ENCODE measurements at places on chromosomes 5 and 9.
A peak's percentile ranks its signal among the peaks of the same experiment; 100 is the strongest.

GRCh38 chr9:73076970-73077369 is 74.7 kb upstream of the ANXA1 start:
- no peak for DNase-seq

- DNase-seq: no peak
Observed at GRCh38 chr5:133665571-133665970, 53.2 kb upstream of the FSTL4 start.

- no peak for DNase-seq
Observed at GRCh38 chr5:11302663-11303062, 541.6 kb upstream of the DAP start.

DNA sequence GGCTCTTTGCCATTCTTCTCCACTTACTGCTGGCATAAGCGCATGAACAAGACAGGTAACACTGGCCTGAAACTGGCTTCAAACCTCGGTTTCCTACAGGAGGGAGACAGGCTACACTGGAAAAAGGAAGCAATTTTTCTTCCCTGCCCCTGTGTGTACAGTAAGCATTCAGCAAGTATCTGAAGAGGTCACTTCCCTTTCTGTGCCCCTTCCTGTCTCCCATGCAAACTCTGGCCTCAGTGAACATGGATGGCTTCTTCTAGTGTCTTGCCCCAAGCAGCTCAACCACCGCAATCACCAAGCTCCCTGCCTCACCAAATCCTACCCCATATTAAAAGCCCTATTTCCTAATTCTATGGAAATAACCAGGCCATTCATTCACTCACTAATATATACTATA is 42.4 kb downstream of the SERINC5 start:
- DNase-seq: no peak

- no peak for DNase-seq
Observed at GRCh38 chr5:55276771-55277170, 30.7 kb downstream of the DHX29 start.

- no peak for DNase-seq
Observed at GRCh38 chr5:75964008-75964407, 119.2 kb upstream of the SV2C start.

DNA sequence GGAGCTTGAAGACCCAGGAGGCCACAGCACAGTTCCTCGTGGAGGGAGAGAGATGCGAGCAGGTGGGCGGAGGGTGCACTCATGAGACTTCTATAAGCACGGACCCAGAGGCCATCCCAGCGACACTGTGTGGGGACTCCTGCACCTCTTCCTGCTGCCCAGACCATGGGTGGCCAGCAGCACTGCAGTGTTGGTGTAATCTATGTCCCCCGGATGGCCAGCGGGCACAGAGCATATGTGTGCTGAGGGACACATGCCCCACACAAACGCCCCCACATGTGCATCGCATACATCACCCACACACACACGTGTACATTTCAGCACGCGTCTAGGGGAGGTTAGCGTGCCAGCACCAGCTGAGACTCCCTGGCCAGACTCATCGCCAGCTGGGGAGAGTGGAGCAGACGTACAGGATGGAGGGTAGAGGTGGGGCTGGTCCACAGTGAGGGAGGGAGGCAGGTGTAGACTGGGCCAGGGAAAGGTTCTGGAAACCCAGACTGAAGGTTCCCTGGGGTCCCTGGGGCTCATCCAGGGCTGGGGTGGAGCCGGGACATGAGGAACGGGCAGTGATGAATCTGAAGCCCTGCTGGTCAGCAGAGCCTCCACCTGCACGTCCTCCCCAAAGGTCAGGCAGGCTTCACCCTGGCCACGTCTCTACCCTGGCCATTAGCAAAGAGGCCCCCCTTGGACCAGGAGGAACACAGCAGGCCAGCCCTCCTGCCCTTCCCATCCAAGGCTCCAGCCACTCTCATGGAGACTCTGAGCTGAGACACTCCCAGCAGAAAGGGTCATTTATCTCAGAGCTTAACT is 27.6 kb downstream of the ADAMTS2 start:
- no peak for DNase-seq

- DNase-seq: no peak
Observed at GRCh38 chr9:21615446-21615845, 133.3 kb upstream of the IFNE start.

DNA sequence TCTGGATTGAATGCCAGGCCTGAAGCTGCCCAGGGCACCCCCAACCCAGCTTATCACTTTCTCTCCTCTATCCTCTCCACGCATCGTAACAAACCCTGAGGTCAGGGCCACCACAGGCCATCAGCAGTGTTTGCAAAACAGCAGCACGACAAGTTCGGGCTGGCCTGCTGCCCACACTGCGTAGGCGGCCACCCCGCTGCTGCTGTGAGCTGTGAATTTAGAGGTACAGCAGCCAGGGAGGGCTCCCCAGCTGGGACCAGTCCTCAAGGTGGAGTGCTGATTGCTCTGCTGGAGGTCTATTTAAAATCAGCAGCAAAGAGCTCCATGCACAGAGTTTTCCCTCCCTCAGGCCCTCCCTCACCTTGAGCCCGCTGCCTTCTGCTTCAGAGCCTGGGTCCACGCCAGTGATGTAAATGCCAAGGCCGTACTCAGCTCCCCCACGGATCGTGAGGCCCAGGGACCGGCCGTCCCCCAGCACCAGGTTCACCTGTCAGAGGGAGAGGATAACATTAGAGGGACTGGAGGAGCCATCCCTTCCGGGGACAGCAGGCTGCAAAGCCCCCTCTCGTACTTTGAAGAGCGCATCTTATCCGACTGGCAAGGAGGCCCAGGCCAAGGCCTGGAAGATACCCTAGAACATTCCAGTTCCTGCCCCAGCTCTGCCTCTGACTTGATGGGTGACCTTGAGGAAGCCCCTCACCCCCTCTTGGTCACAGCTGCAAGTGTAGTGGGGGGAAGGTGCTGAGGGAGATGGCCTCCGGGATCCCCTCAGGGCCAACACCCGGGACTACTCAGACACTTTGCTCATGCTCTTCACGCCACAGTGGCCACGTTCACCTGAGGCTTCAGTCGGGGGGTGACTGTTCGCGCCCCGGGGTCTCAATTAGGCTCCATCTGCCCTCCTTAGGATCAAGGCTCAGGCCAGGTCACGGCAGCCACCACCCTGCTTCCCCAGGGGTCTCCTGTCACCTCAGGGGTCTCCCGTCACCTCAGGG is 39.1 kb downstream of the WHRN start:
- DNase-seq: peak; percentile 36

- DNase-seq: no peak
Observed at GRCh38 chr5:67176936-67177335, 19.7 kb downstream of the CD180 start.

GRCh38 chr9:112605963-112606699 is 111.8 kb downstream of the INIP start:
- DNase-seq: no peak

- no peak for DNase-seq
Observed at GRCh38 chr9:121485623-121486022, 14.0 kb downstream of the GGTA1 start.

DNA sequence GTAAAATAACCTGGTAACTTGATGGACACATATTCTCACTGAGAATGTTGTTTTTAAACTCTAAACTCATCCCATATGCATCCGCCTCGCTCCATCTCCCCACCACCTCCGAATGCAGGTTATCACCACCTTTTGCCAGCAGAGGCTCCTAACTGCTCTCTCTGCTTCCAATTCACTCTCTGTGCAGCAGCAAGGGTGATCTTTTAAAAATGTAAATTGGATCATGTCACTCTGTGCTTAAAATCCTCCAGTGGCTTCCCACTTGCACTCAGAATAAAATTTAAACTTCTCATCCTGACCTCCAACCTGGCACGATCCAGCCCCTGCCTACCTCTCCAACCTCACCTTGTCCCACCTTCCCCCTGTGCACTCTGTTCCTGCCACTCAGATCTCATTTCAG is 317.2 kb downstream of the ZSWIM6 start:
- no peak for DNase-seq

GRCh38 chr9:13665418-13666066 is 386.1 kb upstream of the MPDZ start:
- DNase-seq: no peak

GRCh38 chr5:25891691-25892090 is 1146.7 kb downstream of the CDH9 start:
- DNase-seq: no peak

DNA sequence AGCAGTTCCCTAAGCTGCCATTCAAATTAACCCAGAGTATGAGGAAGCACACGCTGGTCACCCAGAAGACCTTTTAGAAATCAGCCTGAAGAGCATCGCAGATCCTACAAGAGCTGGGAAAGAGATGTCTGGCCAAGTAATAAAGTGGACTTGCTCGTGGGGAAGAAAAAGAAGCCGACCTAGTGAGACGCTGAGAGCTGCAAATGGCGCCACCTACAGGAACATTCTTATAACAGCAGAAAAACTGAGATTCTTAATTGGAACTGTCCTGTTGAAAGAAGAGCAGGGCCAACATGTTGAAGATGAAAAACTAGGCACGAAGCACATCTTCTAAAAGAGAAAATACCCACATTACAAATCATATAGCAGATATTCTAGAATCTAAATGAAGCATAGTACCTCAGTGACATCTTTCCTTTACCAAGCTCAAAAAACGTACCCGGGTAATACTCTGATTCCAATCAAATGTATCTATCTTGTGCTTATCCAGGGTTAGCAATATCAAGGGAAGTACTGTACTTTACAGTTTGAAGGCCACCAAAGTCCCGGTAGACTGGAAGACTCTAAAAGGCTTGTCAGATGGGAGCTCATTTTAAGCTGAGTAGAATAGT is 3.9 kb upstream of the GNAQ start:
- peak; percentile 53 for DNase-seq

DNA sequence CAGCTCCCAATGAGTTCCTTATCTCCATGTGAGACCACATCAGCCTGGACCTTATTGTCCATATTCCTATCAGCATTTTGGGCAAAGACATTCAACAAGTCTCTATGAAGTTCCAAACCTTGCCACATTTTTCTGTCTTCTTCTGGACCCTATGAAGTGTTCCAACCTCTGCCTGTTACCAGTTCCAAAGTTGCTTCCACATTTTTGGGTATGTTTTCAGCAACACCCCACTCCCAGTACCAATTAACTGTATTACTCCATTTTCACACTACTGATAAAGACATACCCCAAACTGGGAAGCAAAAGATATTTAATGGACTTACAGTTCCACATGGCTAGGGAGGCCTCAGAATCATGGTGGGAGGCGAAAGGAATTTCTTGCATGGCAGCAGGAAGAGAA is 548.5 kb downstream of the CHSY3 start:
- no peak for DNase-seq

GRCh38 chr5:17364987-17365810 is 132.8 kb upstream of the TAF11L2 start:
- no peak for DNase-seq

- DNase-seq: no peak
Observed at GRCh38 chr9:82022121-82022520, 33.5 kb downstream of the SPATA31D1 start.

DNA sequence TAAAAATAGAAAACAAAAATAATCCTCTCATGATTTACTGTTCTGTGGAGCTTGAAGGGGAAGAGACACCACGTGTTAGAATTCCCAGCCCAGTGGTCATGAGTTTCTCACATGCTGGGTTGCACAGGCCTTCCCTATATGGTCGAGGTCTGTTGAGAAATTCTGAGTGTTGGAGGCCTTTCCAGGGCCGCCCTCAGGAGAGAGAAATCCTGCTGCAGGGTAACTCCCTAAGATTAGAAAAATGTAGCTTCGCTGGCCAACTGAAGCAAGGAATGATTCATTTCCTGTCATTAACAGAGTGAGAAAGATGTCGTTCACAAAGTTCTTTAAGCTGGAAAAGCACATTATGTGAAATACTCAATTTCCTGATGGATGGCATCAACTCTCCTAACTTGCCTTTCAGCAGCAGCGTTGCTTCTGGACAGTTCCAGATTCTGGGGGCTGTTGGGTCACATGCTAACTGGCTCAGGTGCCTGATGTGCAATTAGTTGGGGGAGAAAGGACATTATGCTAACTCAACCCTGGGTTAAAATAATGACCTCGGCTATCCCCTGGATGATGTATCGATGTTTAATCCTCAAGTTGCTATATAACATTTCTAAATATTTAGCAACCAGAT is 104.8 kb upstream of the CD180 start:
- DNase-seq: no peak

DNA sequence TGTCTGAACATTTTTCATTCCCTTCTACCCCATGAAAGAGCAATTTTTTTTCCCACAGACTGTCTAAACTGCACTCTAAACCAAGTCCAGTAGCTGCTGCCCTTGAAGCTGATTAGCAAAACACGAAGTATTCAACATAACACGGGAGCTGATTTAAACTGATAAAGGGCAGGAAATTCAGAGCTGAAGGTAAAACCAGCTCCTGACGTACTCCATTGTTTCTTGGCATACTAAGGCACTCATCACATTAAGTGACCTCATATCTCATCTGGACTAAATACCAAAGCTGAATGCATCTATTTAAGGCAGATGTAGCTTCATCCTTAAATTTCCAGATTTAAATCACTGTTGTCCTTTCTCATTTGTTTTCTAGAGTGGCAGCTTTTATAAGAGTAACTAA is 12.0 kb downstream of the GDF9 start:
- no peak for DNase-seq

DNA sequence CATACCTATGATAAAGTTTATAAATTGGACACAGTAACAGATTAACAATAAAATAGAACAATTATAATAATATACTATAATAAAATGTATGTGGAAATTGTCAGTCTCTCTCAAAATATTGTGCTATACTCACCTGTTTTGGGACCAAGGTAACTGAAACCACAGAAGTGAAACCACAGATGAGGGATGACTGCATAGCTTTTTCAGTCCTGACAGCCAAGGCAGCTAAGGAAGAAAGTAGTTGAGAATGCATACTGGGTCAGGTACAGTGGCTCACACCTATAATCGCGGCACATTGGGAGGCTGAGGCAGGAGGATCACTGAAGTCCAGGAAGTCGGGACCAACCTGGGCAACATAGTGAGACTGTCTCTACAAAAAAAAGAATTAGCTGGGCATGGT is 8.9 kb downstream of the SRP19 start:
- no peak for DNase-seq

- DNase-seq: no peak
Observed at GRCh38 chr9:4417578-4418325, 72.5 kb upstream of the SLC1A1 start.

DNA sequence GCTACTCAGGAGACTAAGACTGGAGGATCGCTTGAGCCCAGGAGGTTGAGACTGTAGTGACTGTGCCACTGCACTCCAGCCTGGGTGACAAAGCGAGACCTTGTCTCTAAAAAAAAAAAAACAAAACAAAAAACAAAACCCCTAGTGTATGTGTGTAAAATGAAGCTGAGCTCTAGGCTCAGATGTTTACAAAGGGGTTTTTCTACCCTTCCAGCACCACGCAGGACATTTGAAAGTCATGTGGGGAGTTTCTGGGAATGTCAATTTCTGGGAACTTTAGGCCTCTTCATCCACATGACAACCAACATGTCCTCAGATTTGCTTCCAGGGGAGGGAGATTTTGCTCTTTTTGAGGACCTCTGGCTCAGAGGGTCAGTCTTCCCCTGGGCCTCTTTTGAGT is 42.4 kb upstream of the AIF1L start:
- DNase-seq: no peak

GRCh38 chr5:132209131-132209530 is 18.5 kb downstream of the P4HA2 start:
- DNase-seq: no peak

GRCh38 chr9:132531195-132531594 is 51.2 kb upstream of the BARHL1 start:
- no peak for DNase-seq

GRCh38 chr9:126860077-126860756 is at the start of gene ZBTB34:
TSS of gene ZBTB34 (plus strand) at chr9:126860639. CDS start at chr9:126879400, 18,761 bp downstream.
- DNase-seq: no peak

Data from NCI-H1417 treated with DMSO at 0.1 percent for 48 hours (cell line).